ENCODE measurements at places on chromosomes 6 and 20.

GRCh38 chr6:132231121-132231884 is 170.0 kb downstream of the MOXD1 start:
- DNase-seq, result no peak

- DNase-seq, result no peak
Measured at GRCh38 chr6:1770435-1770843, 160.7 kb downstream of the FOXC1 start.

- no peak for DNase-seq
Measured at GRCh38 chr20:23286346-23286745, 64.2 kb upstream of the NXT1 start.

- DNase-seq, result peak; percentile 30
Measured at GRCh38 chr6:52992980-52993920, 1.8 kb downstream of the GSTA4 start.

Data from midbrain (tissue), 1 donor.